Chondrocyte (in vitro differentiated cells): ENCODE measurements at places on chromosomes 11 and 22. TPM values are rescaled to one million over a fixed set of nuclear protein-coding genes. Genes with fewer than 3 reads are reported as not detected.

GRCh38 chr11:4050138-4050537 lies 44.5 kb upstream of the RRM1 start:
- H3K36me3 ChIP-seq: peaks cover 6% of the 10 kb centered on the region
- H3K27me3 ChIP-seq: no peaks in the 10 kb centered on the region
- no peak overlapping the region for H3K4me3 ChIP-seq
- H3K27ac ChIP-seq: no peak overlapping the region

GRCh38 chr11:128582496-128583366 lies 4.6 kb downstream of the ETS1 start:
- H3K27ac ChIP-seq: peak overlapping the region; percentile 87
- peaks cover 38% of the 10 kb centered on the region for H3K4me1 ChIP-seq
- H3K4me3 ChIP-seq: peak overlapping the region; percentile 31
- H3K27me3 ChIP-seq: peaks cover 7% of the 10 kb centered on the region
- H3K36me3 ChIP-seq: no peaks in the 10 kb centered on the region

GRCh38 chr11:47861728-47862127 lies 13.6 kb upstream of the NUP160 start:
- H3K27ac ChIP-seq: peak overlapping the region; percentile 22
- no peaks in the 10 kb centered on the region for H3K36me3 ChIP-seq
- peaks cover 40% of the 10 kb centered on the region for H3K4me1 ChIP-seq
- DNase-seq: no peak
- no peaks in the 10 kb centered on the region for H3K27me3 ChIP-seq
- no peak overlapping the region for H3K4me3 ChIP-seq

DNA sequence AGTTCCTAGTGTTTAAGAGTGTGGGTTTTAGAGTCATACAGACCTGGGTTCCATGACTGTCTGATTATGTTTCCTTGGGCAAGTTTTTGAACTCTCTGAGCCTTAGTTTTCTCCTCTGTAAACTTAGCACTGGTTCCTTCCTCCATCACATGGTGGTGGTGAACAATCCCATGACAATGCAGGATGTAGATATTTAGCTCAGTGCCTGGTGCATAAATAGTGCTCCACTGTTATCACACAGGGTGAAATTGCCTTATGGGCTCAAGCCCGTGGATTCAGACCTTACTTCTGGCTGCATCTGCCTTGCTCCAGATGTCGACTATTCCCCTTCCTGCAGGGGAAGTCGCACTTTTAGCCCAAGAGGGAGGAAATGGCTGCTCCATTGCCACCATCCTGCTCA lies 62.7 kb downstream of the LDLRAD3 start:
- H3K27me3 ChIP-seq: no peaks in the 10 kb centered on the region
- no peak overlapping the region for H3K4me3 ChIP-seq
- H3K4me1 ChIP-seq: peaks cover 40% of the 10 kb centered on the region
- H3K27ac ChIP-seq: no peak overlapping the region

DNA sequence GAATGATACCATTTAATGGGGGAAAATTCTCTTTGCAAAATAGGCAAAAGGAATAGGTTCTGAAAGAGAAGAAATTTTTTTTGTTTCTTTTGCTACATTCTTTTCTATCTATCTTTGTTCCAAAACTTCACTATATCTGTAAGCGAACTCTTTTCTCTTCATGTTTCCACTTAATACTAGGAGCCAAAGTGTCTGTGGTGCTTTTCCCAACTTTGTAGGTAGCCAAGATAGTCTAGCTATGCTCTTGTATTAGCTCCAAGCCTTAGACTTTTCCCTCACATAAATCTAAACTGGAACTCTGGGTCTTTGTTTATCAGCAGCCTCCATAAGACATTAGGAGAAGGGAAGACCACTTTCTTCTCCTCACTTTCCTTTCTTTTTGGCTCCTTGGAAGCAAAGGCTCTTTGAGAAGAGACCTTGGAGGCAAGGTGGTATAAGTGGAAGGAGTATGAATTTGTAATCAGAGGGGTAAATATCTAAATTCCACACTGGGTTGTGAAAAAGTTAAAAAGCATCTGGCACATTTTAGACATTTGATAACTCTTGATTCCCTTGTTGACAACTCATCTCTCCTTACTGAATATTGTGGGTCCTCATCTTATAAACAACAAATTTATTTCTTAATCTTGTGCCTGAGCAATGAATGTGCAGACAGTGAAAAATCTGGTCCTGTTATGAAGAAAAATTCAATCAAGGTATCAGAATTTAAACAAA lies 130.0 kb downstream of the EHF start:
- no peak overlapping the region for H3K4me3 ChIP-seq
- H3K36me3 ChIP-seq: peaks cover 5% of the 10 kb centered on the region

GRCh38 chr22:20471126-20471833 lies 24.3 kb downstream of the KLHL22 start:
- no peaks in the 10 kb centered on the region for H3K27me3 ChIP-seq
- peaks cover 21% of the 10 kb centered on the region for H3K36me3 ChIP-seq
- H3K4me1 ChIP-seq: peaks cover 16% of the 10 kb centered on the region
- no peak overlapping the region for H3K27ac ChIP-seq
- H3K4me3 ChIP-seq: no peak overlapping the region
- DNase-seq: peak; percentile 82

- peaks cover 34% of the 10 kb centered on the region for H3K4me1 ChIP-seq
- peak overlapping the region; percentile 92 for H3K27ac ChIP-seq
- peaks cover 4% of the 10 kb centered on the region for H3K36me3 ChIP-seq
- H3K27me3 ChIP-seq: no peaks in the 10 kb centered on the region
Observed at GRCh38 chr22:37431801-37432707, 4.8 kb upstream of the ELFN2 start.

DNA sequence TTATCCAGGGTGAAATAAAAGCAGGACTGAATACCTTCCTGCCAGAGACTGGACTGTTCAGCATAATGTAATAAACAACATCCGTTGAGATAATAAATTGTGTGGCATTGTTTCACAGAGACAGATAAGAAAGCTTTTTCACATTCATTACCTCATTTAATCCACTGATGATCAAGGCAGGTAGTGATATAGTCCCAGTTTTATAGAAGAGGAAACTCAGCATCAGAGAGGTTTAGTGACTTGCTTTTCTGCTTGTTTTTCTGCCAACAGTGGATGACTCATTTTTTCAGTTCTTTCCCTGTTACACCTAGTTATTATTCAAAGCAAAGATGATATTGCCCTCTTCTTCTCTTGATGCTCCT lies 4.0 kb downstream of the MYO18B start:
- H3K4me3 ChIP-seq: no peak overlapping the region
- no peaks in the 10 kb centered on the region for H3K36me3 ChIP-seq
- H3K27me3 ChIP-seq: no peaks in the 10 kb centered on the region
- DNase-seq: no peak
- peaks cover 19% of the 10 kb centered on the region for H3K4me1 ChIP-seq
- no peak overlapping the region for H3K27ac ChIP-seq

GRCh38 chr22:41300661-41301060 lies 664 bp upstream of the ZC3H7B start:
- no peaks in the 10 kb centered on the region for H3K27me3 ChIP-seq
- no peaks in the 10 kb centered on the region for H3K36me3 ChIP-seq
- no peak for DNase-seq
- H3K27ac ChIP-seq: peak overlapping the region; percentile 76
- H3K4me1 ChIP-seq: peaks cover 25% of the 10 kb centered on the region

GRCh38 chr11:114262681-114263512 lies 33.3 kb upstream of the NNMT start:
- H3K27me3 ChIP-seq: peaks cover 11% of the 10 kb centered on the region
- H3K36me3 ChIP-seq: no peaks in the 10 kb centered on the region
- H3K4me3 ChIP-seq: no peak overlapping the region
- no peak for DNase-seq

DNA sequence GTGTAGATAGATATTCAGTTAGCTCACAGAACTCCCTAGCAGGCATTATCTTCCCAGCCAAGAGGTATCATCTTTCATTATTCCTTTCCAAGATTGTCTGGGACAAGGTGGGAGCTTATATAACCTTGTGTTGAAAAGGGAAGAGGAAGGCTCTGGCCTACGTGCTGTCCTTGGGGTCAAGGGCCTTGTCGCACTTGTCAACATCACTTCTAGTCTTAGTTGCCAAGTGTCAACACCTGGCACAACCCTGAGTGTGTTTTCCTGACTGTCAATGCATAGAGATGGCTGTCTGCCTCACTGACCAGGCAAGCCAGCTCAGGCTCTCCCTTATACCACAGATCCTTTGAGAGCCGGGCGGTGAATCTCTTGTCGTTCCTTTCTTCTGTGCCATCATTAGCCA lies 331.9 kb downstream of the CNTN5 start:
- H3K36me3 ChIP-seq: no peaks in the 10 kb centered on the region
- H3K4me3 ChIP-seq: no peak overlapping the region
- DNase-seq: no peak
- H3K27me3 ChIP-seq: peaks cover 5% of the 10 kb centered on the region
- no peak overlapping the region for H3K27ac ChIP-seq

DNA sequence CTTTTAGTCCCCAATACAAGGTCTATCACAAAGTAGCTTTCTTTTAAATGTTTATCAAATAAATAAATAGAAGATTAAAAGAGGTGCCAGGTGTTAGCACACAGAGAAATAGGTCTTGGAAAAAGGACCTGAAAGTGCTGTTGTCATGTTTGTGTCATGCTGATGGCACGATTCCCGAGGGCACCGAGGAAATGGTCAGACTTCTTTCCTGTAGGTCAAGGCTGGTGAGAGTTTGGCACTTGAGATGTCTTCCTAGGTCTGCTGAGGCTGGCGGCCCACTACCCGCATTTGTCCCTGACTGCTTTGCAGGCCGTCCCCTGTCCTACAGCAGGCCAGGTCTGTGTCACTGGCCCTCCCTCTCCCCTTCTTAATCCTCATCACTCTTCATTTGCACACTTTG lies 112.1 kb downstream of the ATXN10 start:
- H3K27ac ChIP-seq: peak overlapping the region; percentile 5
- peaks cover 1% of the 10 kb centered on the region for H3K36me3 ChIP-seq
- peaks cover 66% of the 10 kb centered on the region for H3K4me1 ChIP-seq
- H3K27me3 ChIP-seq: no peaks in the 10 kb centered on the region
- H3K4me3 ChIP-seq: no peak overlapping the region

DNA sequence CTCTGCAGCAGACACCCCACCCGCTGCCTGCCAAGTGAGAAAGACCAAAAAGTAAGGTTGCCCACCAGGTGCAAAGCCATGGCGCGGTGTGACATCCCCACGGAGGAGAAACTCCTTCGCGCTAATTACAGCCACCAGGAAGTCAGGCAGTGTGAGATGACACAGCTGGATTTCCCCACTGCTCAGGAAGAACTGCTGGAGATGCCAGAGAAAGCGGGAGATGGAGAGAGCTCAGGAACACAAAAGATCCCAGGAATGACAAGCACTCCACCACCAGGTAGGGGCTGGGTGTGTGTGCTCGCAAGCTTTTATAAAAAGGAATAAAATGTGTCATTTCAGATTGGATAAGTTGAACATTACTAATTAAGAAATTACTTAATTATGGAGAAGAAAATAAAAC lies 292.7 kb downstream of the OPCML start:
- H3K36me3 ChIP-seq: no peaks in the 10 kb centered on the region
- no peak overlapping the region for H3K4me3 ChIP-seq
- no peak for DNase-seq
- no peak overlapping the region for H3K27ac ChIP-seq
- H3K4me1 ChIP-seq: no peaks in the 10 kb centered on the region

GRCh38 chr11:97883086-97883485 lies 1137.7 kb upstream of the CNTN5 start:
- peaks cover 3% of the 10 kb centered on the region for H3K4me1 ChIP-seq
- no peak overlapping the region for H3K4me3 ChIP-seq
- no peak overlapping the region for H3K27ac ChIP-seq

GRCh38 chr11:8586184-8586583 lies 7.8 kb downstream of the STK33 start:
- H3K4me1 ChIP-seq: peaks cover 13% of the 10 kb centered on the region
- no peak for DNase-seq
- no peaks in the 10 kb centered on the region for H3K27me3 ChIP-seq
- H3K4me3 ChIP-seq: no peak overlapping the region

- no peak for DNase-seq
- H3K36me3 ChIP-seq: no peaks in the 10 kb centered on the region
- no peaks in the 10 kb centered on the region for H3K27me3 ChIP-seq
Observed at GRCh38 chr11:106186630-106187029, 109.2 kb downstream of the AASDHPPT start.

DNA sequence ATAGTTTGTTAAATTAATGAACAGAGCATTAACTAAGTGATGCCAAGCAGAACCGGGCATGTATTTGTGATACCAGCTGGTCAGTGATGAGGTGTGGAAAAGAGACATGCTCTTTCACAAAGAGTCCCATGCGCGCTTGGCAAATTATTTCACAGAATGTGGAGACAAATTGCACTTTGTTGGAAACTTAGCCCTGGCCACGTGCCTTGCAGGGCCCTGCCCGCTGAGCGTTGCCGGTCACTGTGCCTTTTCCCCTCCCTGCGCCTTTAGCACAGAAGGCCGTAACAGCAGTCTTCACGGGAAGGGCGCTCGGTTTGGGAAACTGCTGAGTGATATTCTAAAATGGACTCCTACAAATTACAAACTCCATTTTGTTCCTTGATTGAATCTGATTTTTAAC lies 235.9 kb downstream of the TBC1D22A start:
- no peaks in the 10 kb centered on the region for H3K27me3 ChIP-seq
- H3K4me1 ChIP-seq: peaks cover 10% of the 10 kb centered on the region

DNA sequence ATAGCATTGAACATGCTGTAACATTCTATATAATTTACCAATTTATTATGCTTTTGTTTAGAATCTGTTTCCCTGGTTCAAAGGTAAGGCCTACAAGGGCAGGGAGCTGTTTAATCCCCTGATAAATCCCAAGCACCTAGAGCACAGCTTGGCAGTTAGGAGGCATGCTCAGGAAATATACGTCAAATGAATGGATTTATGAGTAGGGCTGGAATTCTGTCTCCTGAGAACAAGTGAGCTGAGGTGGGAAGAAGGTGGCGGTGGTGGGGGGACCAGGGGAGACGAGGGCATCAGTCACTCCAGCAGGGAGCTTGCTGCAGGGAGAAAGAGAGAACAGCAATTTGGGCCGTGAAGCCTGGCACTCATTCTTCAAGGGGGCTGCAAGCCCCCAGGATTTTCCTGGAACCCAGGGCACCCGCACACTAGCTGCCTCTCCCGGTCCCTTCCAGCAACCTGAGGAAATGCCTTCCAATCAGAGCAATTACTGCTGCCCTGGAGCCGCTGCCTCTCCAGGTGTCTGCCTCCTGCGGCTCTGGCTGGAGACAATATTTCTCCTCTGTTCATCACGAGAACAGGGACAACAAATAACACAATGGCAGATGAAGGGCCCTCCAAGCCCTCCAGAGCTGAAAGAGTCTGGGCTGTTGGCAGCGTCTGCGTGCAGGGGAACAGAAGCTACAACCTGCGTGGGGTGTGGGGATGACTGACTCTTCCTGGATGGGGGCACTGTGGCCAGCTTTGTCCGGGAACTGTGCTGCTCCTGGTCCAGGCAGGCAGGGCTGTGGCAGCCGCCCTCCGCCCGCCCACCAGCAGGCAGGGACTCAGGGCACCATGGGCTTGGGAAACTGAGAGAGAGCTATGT lies 233.4 kb downstream of the ST3GAL4 start:
- H3K27me3 ChIP-seq: no peaks in the 10 kb centered on the region
- no peak for DNase-seq
- no peak overlapping the region for H3K27ac ChIP-seq

SLC22A6 gene
- total RNA-seq: not detected in 3 replicates

NELL1 gene
- not detected in 3 replicates for total RNA-seq

OR52I1 gene
- not detected in 3 replicates for total RNA-seq

ACRV1 gene
- total RNA-seq: 0.20 to 0.56 TPM in 2 of 3 replicates, not detected in the other

CARD16 gene
- total RNA-seq: 2.0 TPM in 1 of 3 replicates, not detected in the others

LDLRAD3 gene
- total RNA-seq: 7.4 to 14.8 TPM (median 8.6 TPM) in 3 replicates

CRACR2B gene
- total RNA-seq: 0.57 to 5.0 TPM (median 1.4 TPM) in 3 replicates

ART1 gene
- not detected in 3 replicates for total RNA-seq

MYH9 gene
- 1,046 to 1,908 TPM (median 1,853 TPM) in 3 replicates for total RNA-seq

WNT7B gene
- total RNA-seq: 0.15 to 1.1 TPM (median 0.18 TPM) in 3 replicates

DCHS1 gene
- 33.1 to 34.6 TPM (median 33.4 TPM) in 3 replicates for total RNA-seq

LRFN4 gene
- 33.8 to 47.2 TPM (median 46.8 TPM) in 3 replicates for total RNA-seq

KIAA0930 gene
- 103 to 109 TPM (median 109 TPM) in 3 replicates for total RNA-seq

BLID gene
- 0.35 to 0.68 TPM (median 0.41 TPM) in 3 replicates for total RNA-seq
